ENCODE measurements at places on chromosomes 11 and 22.

GRCh38 chr11:71429701-71430100 lies 18.5 kb downstream of the DHCR7 start:
- no peak for DNase-seq

DNA sequence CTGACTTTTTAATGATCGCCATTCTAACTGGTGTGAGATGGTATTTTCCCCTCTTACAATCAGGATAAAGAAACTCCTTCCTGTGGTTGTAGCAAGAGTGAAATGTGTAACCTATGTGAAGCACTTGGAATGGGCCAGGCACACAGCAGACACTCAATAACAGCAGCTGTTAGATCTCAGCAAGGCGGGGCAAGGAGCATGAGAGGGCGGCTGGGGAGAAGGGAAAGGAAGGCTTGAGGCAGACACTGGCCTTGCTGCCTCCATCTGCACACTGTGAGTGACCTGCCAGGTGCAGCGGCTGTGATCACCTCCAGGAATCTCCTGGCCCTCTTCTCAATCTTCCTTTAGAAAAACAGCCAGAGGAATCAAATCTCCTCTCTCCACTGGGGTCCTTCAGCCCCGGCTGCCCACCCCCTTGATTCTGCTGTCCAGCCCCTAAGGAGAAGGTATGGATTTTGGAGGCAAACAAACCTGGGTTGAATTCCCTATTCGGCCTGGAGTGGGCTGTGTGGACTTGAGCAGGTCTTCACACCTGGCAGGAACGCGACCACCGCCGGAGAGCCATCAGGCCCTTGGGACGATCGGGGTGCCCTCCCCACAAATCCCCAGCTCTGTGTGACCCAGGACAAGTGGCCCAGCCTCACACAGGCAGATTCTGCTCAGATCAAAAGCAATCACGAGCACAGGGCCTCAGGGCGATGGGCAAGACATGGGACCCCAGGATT lies 49.0 kb downstream of the RPUSD4 start:
- DNase-seq, result no peak

DNA sequence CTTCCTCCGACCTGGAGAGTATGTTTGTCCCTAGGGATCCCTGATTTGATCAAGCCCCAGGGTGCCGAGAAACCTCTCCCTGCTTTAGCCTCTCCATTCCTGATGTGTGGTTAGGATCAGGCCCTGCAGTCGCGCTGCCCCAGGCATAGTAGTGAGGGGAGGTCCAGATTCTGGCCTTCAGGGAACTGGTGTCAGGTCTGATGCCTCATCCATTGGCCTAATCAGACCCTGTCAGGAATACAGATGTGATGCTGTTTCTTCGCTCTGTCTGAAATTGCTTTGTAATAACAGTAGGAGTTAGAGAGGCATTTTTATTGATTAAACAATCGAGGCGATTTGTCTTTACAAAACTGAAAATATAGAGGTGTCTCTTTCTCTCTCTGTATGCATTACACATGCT lies 75.2 kb downstream of the GRIK4 start:
- no peak for DNase-seq

- no peak for DNase-seq
These were observed 109.9 kb downstream of the MICAL2 start for GRCh38 chr11:12220305-12220704.

DNA sequence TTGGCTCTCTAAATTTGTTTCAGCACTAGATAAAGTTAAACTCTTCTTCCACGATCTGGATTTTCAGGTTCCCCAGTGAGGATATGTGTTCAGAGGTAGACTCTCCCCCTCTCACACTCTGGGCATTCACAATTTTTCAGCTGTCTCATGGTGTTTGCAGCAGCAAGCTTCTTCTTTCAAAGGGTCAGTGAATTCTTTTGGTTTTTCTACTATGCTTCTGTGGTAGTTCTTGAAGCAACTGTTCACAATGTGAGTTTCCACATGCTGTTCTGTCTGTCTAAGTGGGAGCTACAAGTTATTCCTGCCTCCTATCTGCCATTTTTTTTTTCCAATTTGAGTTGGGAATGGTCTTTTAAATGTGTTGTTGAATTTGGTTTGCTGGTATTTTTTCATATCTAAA lies 25.4 kb downstream of the CNTF start:
- DNase-seq, result no peak

DNA sequence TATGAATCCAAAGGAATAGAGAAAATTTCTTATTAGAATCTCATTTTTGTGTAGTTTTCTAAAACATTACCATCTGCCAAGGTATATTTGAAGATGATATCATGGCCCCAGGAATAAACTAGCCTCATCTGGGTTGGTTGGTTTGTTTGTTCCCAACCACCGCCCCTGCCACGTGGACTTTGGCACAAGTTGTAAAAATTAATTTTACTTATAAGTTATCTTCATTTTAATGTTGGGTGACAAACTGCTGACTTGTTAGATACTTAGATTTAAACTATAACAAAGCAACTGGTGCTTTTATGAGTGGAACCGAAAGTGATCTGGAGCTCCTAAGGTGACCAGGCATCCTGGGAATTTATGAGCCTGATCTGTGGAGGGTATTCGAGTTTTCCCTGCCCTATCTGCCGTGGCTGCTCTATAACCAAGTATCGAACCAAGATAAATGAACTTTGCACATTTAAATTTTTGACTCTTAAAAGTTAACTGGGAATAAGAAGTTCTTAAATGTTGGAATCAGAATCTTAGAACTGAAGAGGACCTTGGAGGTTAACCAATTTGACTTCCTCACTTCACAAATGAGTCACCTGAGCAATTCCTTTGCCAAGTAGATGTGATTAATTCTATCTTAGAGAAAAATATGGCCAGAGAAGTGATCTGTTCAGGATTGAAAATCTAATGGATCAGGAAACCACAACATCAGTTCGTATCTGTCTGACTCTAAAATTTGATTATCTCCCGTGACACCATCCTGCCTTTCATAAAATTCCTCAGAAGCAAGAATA lies 129.1 kb upstream of the ARHGAP42 start:
- DNase-seq, result no peak

DNA sequence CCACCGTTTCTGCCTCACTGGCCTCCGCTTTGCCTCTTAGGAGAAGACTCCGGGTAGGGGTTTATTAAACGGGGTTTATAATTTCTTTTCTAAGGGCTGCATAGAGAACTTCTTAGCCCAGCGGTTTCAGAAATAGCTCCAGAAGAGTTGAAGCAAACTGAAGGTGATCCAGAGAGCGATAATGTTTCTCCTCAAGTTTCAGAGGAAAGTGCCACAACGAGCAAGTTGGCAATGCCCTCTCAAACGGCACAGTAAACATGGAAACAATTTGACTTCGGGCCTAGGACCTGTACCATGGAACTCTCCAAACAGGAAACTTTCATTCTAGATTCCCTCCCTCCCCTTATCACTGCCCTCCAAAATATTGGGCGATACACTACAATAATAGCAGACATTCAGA lies 1.0 kb downstream of the ADSL start:
- no peak for DNase-seq

- no peak for DNase-seq
These were observed 214.1 kb downstream of the BUD13 start for GRCh38 chr11:116558504-116559211.

GRCh38 chr22:45306139-45306538 lies 3.6 kb upstream of the FAM118A start:
- DNase-seq, result no peak

- DNase-seq, result no peak
These were observed 79.7 kb downstream of the MYO7A start for GRCh38 chr11:77207618-77208313.

GRCh38 chr11:36421546-36422155 lies 88.4 kb downstream of the TRAF6 start:
- no peak for DNase-seq

DNA sequence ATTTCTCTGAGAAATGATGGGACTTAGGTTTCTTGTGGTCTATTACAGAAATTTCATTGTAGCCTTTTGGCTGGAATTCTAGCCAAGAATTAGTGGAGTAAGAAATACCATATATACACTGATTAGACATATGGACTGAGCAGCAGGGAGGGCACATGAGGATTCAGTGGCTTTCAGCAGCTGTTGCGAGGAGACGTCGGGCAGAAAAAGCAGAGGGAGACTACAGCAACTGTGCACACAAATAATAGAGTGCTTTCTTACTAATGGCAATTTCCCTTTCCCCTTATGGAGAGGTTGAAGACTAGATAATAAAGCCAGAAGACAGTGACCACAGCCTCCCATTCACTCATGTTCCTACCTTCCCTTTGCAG lies 35.4 kb upstream of the CCDC34 start:
- no peak for DNase-seq

GRCh38 chr11:82830746-82831145 lies 69.5 kb downstream of the PRCP start:
- no peak for DNase-seq

- no peak for DNase-seq
These were observed 1491.2 kb downstream of the BRD1 start for GRCh38 chr22:48336339-48337060.

DNA sequence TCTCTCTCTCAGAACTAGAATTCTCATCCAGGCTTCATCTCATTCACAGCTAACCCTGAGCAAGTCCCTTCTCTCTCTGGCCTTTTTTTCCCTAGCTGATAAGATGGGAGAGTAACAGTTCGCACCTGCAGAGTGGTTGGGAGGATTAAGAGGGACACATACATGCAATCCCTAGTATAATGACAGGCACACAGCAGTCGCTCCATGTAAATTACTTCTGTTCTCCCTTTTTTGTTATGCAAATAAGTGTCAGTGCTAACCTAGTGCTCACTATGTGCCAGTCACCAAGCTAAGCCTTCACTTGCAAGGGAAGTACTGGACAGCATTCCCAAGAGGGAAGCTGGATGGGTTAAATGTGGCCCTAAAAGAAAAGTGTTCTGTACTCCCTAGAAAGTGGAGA lies 63.4 kb downstream of the TENM4 start:
- DNase-seq, result no peak

- peak; percentile 52 for DNase-seq
These were observed 21.0 kb downstream of the C22orf31 start for GRCh38 chr22:29040385-29041275.

GRCh38 chr11:129145276-129145675 lies 46.8 kb downstream of the ARHGAP32 start:
- DNase-seq, result no peak

- no peak for DNase-seq
These were observed 35.1 kb upstream of the PRSS23 start for GRCh38 chr11:86765203-86765602.

DNA sequence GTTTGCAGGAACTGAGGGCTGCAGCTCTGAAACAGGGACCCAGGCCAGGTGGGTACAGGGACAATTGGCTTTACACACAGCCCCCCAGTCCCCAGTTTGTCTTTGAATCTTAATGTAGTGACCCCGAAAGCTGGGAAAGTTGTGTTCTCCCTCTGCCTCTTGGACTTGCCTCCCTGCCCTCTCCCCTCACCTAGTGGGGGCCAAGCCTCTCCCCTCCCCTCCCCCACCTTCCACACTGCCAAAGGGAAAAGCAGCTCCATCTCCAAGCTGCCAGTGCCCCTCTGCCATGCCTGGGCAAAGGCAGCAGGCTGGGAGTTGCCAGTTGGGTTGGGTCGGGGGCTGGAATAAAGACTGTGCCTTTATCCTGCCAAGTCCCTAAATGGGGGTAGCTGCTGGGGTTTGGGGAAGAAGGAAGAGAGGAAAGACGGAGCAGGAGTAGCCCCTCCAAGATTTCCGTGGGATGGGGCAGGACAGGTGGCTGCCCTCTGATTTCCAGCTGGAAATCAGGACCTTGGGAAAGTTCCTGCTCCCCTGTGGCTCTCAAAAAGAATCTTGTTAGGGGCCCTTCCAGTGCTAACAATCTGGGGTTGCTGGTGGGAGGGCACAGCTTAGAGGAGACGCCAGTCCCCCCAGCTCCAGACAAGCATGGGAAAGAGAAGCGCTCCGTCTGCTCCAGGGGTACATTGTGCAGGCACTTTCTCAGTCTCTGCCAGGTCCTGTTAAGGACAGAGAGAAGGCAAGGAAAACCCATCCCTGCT lies 2.8 kb upstream of the CLCF1 start:
- DNase-seq, result no peak

- DNase-seq, result no peak
These were observed 3.0 kb downstream of the CNIH2 start for GRCh38 chr11:66281001-66281400.

GRCh38 chr11:95084509-95084908 lies 5.1 kb upstream of the ENDOD1 start:
- DNase-seq, result no peak

DNA sequence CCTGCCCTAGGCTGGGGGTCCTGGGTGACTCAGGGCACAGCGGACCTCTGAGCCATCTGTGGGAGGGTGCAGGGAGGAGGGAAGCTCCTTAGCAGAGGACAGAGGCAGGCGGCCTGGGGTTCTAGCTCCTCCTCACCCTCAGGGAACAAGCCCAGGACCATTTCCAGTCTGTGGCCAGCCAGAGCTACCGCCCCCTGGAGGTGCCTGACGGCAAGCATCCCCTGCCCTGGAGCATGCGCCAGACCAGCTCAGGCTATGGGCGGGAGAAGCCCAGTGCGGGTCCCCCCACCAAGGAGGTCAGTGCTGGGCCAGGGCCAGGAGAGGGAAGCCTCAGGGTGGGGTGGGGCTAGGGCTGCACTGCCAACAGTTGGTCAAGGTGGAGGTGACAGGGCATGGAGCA lies 26.0 kb upstream of the LRRC10B start:
- no peak for DNase-seq

GRCh38 chr11:122046846-122047245 lies 69.2 kb downstream of the BLID start:
- no peak for DNase-seq

- DNase-seq, result no peak
These were observed 42.9 kb downstream of the AMPD3 start for GRCh38 chr11:10498022-10498400.

GRCh38 chr11:19345519-19345847 lies 104.7 kb upstream of the E2F8 start:
- peak; percentile 17 for DNase-seq

Measured in NCI-H1436 (cell line).